Pons (tissue), 1 donor: ENCODE measurements at places on chromosomes 7 and 10.
A peak's percentile ranks its signal among the peaks of the same experiment; 100 is the strongest.

DNA sequence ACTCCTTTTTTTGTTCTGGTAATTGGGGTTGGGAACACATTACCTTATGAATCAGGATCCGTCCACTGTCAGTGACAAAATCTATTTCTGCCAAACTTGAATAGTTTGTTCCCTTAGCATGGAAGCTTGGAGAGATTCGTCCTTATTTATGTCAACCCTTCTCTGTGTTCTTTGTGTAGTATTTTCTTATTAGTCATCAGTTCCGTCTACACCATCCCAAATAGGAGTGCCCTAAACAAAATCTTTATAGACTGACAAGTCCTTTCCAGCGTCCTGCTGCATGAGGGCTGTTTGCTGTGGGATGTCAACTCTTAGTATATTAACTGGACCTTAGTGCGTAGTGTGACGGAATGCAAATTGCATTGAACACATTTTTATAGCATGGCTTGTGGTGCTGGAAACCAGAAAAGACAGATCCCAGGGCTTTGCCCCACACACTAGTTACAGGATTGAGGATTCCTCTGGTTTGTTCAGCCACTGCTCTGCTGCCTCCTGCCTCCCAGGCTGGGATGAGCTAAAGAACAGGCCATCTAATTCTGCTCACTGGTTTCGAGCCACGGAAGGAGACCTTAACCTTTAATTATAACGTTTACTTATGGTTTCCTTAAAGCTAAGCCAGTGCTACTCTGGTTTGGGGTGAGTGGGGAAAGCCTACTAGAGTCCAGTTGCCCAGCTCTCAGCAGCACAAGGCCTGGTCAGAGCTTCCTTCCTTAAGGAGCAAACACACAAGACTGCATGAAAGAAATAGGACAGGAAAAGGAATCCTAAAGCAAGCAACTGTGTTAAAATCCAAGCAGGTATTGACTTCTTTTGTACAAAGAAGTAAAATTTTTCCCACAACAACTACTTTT is 194.4 kb downstream of the CCSER2 start:
- DNase-seq: no peak

- DNase-seq: no peak
Measured at GRCh38 chr7:14793151-14793550, 109.4 kb downstream of the DGKB start.

DNA sequence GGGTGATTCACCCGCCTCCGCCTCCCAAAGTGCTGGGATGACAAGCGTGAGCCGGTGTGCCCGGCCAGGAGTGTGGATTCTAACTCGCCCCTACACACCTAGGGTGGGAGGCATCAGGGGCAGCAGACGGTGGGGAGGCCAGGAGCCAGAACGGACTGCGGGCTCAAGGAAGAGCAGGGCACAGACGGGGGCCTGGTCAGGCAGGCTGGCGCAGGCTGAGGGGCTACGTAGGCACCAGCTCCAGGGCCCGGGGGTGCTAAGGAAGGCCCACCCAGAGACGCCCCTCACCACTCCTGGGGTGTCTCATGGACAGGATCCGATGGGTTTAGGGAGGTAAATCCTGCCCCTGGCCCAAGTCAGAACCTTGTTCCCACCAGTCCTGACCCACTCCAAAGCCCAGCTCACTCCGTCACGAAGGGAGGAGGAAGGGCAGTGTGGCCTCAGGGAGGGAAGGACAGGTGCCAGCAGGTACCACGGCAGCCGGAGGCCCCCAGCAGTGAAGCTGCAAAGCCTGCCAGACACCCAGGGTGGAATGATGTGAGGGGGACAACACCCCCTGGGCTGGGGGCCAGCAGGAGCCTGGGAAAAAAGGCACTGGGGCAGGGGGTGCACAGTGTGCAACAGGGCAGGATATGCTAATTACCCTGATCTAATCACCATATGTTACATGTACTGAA is 251.4 kb downstream of the MAD1L1 start:
- DNase-seq: no peak

DNA sequence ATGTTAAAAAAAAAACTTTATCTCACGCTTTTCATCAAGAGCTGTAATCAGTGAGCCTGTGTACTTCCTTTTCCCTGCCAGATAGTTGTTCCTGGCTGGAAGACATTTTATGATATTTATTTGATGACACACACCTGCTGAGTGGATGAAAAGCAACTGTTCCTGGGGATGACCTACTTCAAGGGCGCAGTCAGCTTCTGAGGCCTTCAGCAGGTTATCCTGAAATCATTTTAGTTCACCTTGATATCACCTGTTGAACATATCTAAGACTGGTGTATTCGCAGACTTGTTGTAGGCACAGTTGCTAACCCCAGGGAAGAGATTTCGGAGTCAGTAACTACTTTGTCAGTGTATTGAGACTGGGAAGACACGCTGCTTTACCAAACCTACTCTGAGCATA is 234.5 kb upstream of the TCF7L2 start:
- DNase-seq: no peak

DNA sequence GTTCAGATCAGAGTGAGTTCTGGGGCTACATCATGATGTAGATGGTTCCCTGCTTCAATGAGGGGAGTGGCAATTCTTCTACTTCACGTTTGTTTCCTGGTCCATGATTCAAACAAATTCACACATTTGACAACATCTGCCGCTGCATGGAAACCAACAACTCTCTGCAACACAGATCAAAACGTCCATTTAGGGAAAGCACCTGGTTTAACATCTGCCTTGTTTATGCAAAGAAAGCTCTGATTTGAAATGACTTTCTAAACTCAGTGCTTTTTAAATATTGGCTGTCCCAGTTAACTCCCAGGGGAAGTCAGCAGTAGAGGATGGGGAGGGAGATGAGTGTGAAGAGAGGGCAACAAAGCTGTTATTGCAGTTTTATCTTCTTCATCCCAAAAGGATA is 93.8 kb downstream of the GAD2 start:
- DNase-seq: no peak

DNA sequence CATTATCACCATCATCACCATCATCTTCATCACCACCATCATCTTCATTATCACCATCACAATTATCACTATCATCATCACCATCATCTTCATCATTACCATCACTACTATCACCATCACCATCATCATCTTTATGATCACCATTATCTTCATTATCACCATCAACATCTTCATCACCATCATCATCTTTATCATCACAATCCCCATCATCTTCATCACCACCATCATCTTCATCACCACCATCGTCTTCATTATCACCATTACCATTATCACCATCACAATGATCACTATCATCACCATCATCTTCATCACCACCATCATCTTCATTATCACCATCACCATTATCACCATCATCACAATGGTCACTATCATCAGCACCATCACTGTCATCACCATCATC is 621.1 kb downstream of the PTPRN2 start:
- no peak for DNase-seq

DNA sequence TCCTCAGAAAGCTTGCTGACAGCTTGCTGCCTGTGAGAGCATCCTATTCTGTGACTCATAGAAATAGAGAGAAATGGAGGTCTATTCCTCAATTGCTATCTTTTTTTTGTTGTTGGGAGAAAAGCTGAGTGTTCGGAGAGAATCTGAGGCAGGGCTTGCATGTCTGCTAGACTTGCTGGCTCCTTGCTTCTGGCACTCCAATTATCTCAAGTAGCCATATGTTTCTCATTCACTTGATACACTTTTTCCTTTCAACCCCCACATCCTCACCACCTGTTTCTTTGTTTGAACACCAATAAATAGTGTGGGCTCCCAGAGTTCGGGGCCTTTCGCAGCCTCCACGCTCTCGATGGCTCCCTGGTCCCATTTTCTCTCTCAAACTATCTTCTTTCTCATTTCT is 172.2 kb downstream of the SH2D4B start:
- DNase-seq: no peak

DNA sequence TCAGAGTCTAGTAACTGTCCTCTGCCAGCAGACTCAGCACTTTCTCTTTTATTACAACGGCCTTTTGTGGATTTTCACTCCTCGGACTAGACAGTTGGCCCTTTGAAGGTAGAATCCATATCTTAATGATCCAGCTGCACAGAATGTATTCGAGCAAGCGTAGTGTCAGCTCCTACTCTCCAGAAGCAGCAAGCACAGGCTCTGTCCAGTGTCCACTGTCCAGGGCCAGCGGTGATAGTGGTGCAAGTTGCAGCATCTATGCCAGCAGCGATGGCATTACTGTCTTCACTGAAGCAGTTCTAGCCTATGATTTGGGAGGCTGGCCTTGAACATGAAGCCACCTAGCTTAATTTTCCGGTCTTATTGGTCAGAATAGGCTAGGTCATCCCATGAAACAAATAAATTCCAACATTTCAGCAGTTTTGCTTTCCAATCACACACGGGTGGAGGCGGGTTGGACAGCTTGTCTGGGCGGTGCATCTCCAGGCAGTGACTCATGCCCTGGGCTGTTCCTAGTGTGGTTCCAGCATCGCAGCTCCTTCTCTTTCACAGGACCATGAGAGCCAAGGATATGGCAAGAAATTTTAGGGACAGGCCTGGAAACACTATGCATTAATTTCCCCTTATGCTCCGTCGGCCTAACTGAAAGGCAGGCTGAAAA is 108.6 kb upstream of the KCNMA1 start:
- peak; percentile 2 for DNase-seq

- DNase-seq: no peak
Measured at GRCh38 chr10:110274647-110275046, 30.1 kb downstream of the SMNDC1 start.

GRCh38 chr10:113322843-113323242 is 230.0 kb upstream of the HABP2 start:
- peak; percentile 76 for DNase-seq

- DNase-seq: no peak
Measured at GRCh38 chr7:21850531-21851285, 95.0 kb downstream of the CDCA7L start.

DNA sequence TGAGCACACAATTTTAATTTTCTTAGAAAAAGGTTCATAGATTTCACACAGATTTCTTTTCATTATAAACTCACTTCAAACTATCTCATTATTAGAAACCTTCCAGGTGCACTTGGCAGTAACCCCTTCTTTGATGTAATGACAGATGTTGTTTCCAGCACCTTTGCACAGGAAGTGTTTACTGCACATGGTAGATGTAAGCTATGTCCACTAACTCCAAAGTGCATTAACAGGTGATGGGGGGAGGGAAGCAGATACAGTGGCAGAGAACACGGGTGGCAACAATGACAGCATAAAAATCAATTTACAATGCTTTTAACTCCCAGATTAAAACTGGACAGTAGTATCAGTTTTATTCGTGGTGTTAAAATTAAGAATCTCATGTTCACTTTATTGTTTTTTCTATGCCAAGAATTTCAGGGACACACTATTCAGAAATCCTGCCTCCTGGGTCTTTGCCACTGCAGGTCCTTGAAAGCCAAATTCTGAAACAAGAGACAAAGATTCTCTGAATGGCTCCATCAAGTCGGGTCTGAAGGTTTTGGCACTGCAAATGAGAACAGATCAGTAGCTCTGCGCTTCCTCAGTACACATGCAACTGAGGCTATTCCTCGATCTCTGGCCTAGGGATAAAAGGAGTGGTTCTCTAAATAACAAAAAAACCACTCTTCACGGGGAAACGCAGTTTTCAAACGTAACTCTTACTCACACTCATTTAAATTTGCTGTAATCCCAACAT is 187.7 kb downstream of the JAZF1 start:
- peak; percentile 89 for DNase-seq

GRCh38 chr7:31458203-31458602 is 55.7 kb upstream of the ITPRID1 start:
- no peak for DNase-seq

GRCh38 chr10:15137036-15137359 is 31.5 kb downstream of the NMT2 start:
- no peak for DNase-seq

GRCh38 chr10:16828114-16828568 is 10.9 kb upstream of the RSU1 start:
- DNase-seq: peak; percentile 87

DNA sequence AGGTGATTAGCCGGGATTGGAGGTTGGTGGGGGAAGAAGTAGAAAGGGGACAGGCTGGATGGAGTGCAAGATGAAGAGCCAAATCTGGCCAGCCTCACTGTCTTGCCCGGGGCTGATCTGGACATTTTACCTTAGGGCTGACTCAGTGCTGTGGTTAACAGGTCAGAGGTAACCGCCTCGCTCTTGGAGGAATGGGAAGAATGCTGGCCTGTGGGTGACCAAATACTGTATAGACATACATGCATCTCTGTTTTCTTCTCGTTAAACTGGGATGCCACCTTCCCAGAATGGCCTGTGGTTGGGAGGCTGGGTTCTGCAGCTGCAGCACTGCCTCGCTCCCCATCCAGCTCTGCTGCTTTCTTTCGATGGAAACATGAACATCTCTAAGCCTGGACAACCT is 120.0 kb downstream of the SEC23IP start:
- DNase-seq: no peak

DNA sequence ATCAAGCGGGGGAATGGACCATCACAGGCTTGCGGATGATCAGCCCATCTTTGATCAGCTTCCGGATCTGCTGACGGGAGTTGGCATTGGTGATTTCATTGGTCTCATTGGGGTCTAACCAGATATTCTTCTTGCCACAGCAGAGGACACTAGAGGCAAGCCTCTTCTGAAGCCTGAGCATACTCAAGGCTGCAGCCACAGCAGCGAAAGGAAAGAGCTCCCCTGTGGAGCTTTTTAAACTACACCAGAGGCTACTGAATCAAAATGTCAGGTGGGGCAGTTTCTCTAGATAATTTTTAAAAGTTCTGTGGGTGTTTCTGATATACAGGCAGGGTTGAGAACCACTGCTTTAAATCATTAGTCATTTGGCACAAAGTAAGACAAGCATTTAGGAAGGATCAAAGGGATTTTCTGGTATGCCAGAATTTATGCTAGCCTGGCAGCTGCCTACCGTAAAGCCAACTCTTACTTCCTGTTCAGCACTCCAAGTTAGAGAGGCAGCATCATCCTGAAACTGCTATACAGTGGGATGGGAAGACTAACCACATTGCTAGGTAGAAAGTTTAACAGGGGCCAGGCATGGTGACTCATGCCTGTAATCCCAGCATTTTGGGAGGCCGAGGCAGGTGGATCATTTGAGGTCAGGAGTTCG is 7.0 kb downstream of the NAPEPLD start:
- no peak for DNase-seq

DNA sequence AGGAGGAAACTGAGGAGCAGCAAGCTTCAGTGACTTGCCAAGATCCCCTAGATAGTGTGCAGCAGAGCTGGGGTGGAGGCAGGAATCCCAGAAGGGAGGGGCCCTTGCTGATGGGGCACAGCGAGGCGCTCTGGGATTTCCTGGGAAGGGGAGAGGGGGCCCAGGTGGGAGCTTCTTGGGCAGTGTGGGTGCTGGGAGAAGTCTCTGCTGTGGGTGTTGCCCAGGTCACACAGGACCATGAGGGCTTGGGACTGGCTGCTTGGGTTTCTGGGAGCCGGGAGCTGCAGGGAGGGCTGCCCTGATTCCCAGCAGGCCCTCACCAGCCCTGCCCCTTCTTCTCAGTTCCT is 55.2 kb downstream of the TSPAN15 start:
- DNase-seq: no peak

GRCh38 chr7:19489162-19489820 is 219.5 kb downstream of the POLR1F start:
- no peak for DNase-seq

- DNase-seq: no peak
Measured at GRCh38 chr7:90210981-90211380, 559 bp upstream of the STEAP2 start.
